ENCODE measurements at places on chromosomes 11 and 22.
A peak's percentile ranks its signal among the peaks of the same experiment; 100 is the strongest.

GRCh38 chr11:472272-472671 is 22.2 kb downstream of the PTDSS2 start:
- DNase-seq: no peak
- no peaks in the 10 kb centered on the region for H3K36me3 ChIP-seq
- no peaks in the 10 kb centered on the region for H3K4me1 ChIP-seq
- no peak overlapping the region for H3K4me3 ChIP-seq
- no peaks in the 10 kb centered on the region for H3K27me3 ChIP-seq
- H3K27ac ChIP-seq: no peak overlapping the region

GRCh38 chr22:32589007-32589406 is 114.4 kb downstream of the FBXO7 start:
- H3K36me3 ChIP-seq: no peaks in the 10 kb centered on the region
- no peak overlapping the region for H3K27ac ChIP-seq
- no peaks in the 10 kb centered on the region for H3K27me3 ChIP-seq
- no peak for DNase-seq
- H3K4me3 ChIP-seq: no peak overlapping the region
- no peaks in the 10 kb centered on the region for H3K4me1 ChIP-seq

DNA sequence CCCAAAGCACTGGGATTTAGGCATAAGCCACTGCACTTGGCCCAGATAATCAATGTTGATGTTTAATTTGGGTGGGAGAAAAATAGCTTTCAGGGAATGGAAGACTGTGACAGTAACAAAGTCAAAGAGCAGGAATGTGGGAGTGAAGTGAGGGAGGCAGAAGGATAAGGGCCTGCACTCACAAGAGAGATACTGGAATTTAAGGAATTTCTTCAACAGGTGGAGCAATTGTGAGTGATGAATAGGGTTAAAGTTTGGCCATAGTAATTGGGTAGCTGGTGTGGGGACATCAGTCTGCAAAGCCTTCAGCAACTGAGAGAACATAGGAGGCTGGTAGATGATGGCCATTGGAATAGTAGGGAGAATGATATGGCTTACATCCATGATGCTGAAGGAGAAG is 8.6 kb upstream of the APBB1 start:
- DNase-seq: no peak
- no peaks in the 10 kb centered on the region for H3K36me3 ChIP-seq
- H3K4me1 ChIP-seq: no peaks in the 10 kb centered on the region
- H3K27ac ChIP-seq: no peak overlapping the region
- no peak overlapping the region for H3K4me3 ChIP-seq
- peaks cover 43% of the 10 kb centered on the region for H3K27me3 ChIP-seq

DNA sequence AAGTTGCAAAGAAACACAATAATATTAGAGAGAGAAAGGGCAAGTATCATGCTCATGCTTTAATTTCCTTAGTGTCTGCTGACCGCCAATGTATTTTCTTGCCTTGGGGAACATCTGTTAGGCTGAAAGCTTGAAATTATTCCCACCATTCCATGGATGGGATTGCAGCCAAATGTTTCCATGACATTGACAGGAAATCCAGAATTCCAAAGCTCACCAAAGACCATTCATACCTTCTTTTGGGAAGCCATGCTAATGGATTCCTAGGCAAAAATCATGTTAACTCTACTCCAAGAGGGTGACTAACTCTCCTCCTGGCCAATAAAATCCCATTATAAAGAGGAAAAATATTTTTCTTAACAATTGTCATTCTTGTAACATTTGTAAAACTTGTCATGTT is 661.4 kb upstream of the FAT3 start:
- H3K27me3 ChIP-seq: no peaks in the 10 kb centered on the region
- no peak overlapping the region for H3K27ac ChIP-seq
- no peak overlapping the region for H3K4me3 ChIP-seq

DNA sequence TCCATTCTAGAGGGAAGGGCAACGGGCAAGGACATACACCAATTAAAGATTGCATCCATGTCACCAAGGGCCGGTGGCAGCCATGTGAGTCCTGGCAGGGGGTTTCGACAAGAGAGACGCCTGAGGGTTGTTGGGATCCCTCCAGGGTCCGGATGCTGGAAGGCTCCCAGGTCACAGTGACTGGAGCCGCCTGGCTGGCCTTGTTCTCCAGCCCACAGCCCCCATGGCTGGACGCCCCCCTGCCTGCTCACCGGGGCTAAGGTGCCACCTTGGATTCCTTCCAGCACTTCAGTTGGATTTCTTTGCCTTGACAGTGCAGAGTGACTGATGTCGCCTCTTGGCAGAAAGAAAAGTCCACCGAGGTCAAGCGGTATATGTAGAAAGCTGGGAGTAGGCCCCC is 42.6 kb downstream of the ANO1 start:
- no peaks in the 10 kb centered on the region for H3K4me1 ChIP-seq
- no peak overlapping the region for H3K4me3 ChIP-seq
- no peaks in the 10 kb centered on the region for H3K36me3 ChIP-seq
- no peak overlapping the region for H3K27ac ChIP-seq
- DNase-seq: no peak

- no peak for DNase-seq
- H3K27ac ChIP-seq: no peak overlapping the region
- H3K36me3 ChIP-seq: no peaks in the 10 kb centered on the region
- H3K27me3 ChIP-seq: peaks cover 30% of the 10 kb centered on the region
- no peak overlapping the region for H3K4me3 ChIP-seq
Observed at GRCh38 chr11:125192717-125193415, 28.3 kb downstream of the PKNOX2 start.

DNA sequence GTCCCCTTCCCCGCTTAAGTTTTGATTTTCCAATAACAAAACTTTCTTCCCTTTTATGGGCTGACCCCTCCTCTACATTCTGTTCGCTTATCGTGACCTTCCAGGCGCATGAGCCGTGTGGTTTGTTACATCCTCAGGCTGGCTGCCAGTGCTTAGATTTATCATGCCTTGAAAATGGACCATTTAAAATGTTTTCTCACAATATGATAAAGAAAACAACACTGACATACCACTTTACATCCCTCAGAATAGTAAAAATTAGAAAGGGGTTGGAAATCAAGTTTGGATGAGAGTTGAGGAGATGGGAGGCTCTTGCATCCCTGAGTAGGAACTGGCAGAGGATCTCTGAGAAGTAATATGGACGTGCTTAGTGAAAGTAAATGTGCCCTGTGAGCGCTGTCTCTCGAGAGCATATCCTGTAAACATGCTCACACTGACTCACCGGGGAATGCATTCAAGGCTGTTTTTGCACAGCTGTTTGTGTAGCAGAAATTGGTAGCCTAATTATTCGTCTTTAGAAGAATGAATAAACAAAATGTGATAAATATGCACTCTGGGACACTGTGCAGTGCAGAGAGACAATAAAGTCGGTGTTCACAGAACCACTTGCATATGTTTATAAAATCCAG is 17.1 kb upstream of the TOLLIP start:
- peaks cover 11% of the 10 kb centered on the region for H3K27me3 ChIP-seq
- no peaks in the 10 kb centered on the region for H3K36me3 ChIP-seq
- DNase-seq: no peak
- no peak overlapping the region for H3K27ac ChIP-seq
- no peaks in the 10 kb centered on the region for H3K4me1 ChIP-seq

GRCh38 chr22:46731246-46732040 is 6.6 kb downstream of the CERK start:
- no peak overlapping the region for H3K4me3 ChIP-seq
- peaks cover 26% of the 10 kb centered on the region for H3K4me1 ChIP-seq
- no peaks in the 10 kb centered on the region for H3K27me3 ChIP-seq
- peaks cover 29% of the 10 kb centered on the region for H3K36me3 ChIP-seq
- peak overlapping the region; percentile 72 for H3K27ac ChIP-seq

- peaks cover 17% of the 10 kb centered on the region for H3K27me3 ChIP-seq
- H3K4me3 ChIP-seq: no peak overlapping the region
- no peak for DNase-seq
- H3K36me3 ChIP-seq: no peaks in the 10 kb centered on the region
- H3K27ac ChIP-seq: no peak overlapping the region
Observed at GRCh38 chr11:11163669-11164333, 189.2 kb downstream of the CSNK2A3 start.

DNA sequence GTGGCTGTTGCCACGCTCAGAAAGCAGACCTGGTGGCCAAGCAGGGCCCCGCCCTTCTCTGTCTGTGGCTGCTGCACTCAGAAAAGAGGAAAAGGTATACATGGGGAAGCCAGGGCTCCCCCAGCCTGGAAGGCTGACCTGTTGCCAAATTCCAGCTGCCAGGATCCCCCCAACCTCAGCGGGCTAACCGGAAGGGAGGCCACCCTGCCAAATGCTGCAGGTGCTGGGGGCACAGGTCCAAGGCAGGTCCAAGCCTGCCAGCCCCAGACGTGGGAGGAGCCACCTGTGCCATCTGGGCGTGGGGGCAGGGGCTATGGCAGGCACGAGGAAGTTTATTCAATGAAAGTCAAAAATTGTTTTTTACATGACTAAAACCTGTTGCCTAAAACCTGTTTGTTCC is 2.6 kb downstream of the NPTXR start:
- peaks cover 49% of the 10 kb centered on the region for H3K27me3 ChIP-seq
- H3K36me3 ChIP-seq: no peaks in the 10 kb centered on the region
- H3K27ac ChIP-seq: no peak overlapping the region
- DNase-seq: no peak

- H3K4me1 ChIP-seq: peaks cover 43% of the 10 kb centered on the region
- peak within 1 kb of the TSS; percentile 79 for H3K27ac ChIP-seq
- H3K27me3 ChIP-seq: no peaks in the 10 kb centered on the region
- peak; percentile 94 for DNase-seq
- peaks cover 15% of the 10 kb centered on the region for H3K36me3 ChIP-seq
Observed at GRCh38 chr11:64233913-64234586, at the start of gene VEGFB. Gene VEGFB (plus strand): TSS chr11:64234584. CDS start chr11:64234834, 250 bp downstream.

DNA sequence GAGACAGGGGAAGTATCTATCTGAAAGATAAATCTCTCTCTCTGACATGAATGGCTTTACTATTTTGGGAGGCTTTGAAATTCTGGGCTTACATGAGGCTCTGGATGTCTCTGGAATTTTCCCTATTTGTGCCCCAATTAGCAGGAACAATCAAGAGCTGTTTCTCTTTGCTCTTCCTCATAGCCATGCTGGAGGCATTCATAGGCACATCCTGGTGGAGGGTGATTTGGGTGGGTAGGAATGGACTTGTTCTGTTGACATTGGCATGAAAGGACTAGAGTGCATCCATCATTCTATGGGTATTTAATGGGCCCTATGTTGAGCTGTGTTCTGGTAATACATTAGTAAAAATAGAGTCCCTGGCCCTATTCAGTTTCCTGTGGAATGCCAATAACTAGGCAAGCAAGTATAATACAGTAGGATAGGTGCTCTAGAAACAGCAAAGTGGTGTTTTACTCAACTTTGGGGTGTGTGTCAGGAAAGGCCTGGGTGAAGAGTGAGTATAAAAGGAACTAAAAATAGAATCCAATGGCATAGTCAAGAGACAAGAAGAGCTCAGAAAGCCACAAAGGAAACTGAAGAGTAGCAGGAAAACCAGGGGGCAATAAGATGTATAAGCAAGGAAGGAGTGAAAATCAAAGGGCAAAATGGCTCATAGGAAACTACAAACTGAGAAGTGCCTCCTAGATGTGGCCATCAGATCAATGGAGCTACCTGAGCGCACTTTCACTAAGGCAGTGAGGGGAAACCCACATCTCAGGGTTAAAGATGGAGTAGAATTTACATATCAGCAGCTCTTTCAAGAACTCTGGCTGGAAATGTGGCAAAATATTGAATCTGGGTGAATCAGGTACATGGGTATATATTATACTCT is 45.0 kb downstream of the CWC15 start:
- peaks cover 32% of the 10 kb centered on the region for H3K4me1 ChIP-seq
- H3K27me3 ChIP-seq: no peaks in the 10 kb centered on the region
- H3K4me3 ChIP-seq: no peak overlapping the region

GRCh38 chr11:118791961-118792569 is 1.1 kb upstream of the DDX6 start:
- peak; percentile 76 for DNase-seq
- peaks cover 21% of the 10 kb centered on the region for H3K4me1 ChIP-seq
- peaks cover 3% of the 10 kb centered on the region for H3K27me3 ChIP-seq

- no peaks in the 10 kb centered on the region for H3K36me3 ChIP-seq
- no peak overlapping the region for H3K27ac ChIP-seq
- H3K4me1 ChIP-seq: no peaks in the 10 kb centered on the region
Observed at GRCh38 chr11:23540101-23540561, 679.9 kb upstream of the CCDC179 start.

DNA sequence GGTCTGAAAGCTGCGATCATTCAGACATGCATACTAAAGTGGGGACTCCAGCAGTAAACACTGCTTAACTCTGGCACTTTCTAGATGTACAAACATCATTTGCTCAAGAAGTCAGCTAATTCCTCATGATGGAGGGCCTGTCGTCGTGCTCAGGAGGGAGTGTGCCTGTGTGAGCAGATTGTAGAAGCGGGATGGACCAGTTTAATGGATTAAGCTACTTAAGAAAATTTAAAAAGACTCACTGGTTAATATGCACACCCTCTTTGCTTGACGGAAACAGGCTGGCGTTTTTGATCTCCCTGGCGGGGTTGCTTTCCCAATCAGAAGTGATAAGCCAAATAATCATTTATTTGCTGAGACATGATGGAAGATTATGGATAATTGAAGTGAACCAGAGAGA is 79.0 kb downstream of the LDLRAD3 start:
- DNase-seq: no peak
- no peak overlapping the region for H3K4me3 ChIP-seq
- H3K27ac ChIP-seq: no peak overlapping the region
- no peaks in the 10 kb centered on the region for H3K4me1 ChIP-seq
- H3K27me3 ChIP-seq: no peaks in the 10 kb centered on the region

GRCh38 chr22:30609260-30610185 is 2.5 kb downstream of the TCN2 start:
- H3K4me1 ChIP-seq: peaks cover 43% of the 10 kb centered on the region
- H3K36me3 ChIP-seq: no peaks in the 10 kb centered on the region
- H3K27ac ChIP-seq: peak overlapping the region; percentile 39
- H3K27me3 ChIP-seq: no peaks in the 10 kb centered on the region

DNA sequence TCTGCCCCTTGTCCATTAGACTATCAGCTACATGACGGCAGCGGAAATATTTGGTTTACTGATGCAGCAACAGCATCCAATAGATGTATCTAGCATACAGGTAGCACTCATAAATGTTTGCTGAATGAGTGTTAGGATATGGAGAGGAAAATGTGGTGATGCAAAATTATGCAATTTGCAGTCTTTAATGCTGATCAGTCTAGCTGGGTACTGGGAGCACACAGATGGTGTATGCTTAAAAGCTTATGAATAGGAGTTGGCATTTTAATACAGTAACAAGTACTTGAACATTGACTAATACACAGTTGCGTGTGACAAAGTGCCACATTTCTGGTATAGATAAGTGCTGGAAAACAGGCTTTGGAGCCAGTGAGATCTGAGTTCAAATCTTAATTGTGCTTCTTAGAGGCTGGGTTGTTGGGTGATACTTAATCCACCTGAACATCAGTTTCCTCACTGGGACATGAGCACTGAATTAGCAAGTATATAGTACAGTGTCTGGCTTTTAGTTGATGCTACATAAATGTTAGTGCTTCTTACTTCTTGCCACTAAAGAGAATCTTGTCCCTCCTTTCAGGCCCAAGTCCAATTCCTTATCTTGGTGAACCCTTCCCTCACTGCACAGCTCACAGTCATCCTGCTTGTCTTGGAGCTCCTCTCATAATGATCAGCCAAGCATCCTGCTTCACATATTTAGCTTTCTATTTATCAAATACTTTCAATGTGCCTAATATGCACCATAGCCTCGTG is 99.6 kb downstream of the TIMP3 start:
- H3K4me1 ChIP-seq: no peaks in the 10 kb centered on the region
- DNase-seq: no peak
- no peaks in the 10 kb centered on the region for H3K36me3 ChIP-seq
- no peak overlapping the region for H3K27ac ChIP-seq
- no peak overlapping the region for H3K4me3 ChIP-seq

Data from activated CD4-positive, alpha-beta T cell treated with anti-CD3 and anti-CD28 coated beads, Interleukin-2, amount 10 ng/mL, durations not matched to agents 24 days and 14 days (primary cell).